Peyer's patch (tissue), 4 donors: ENCODE measurements at places on chromosomes 5 and 9. TPM values are rescaled to one million over a fixed set of nuclear protein-coding genes. Genes with fewer than 3 reads are reported as not detected.

The C9orf153 gene
- 0.54 TPM for total RNA-seq

The FBXL17 gene
- 10.7 TPM for total RNA-seq

The AK8 gene
- total RNA-seq: not detected

The FAM200C gene
- 1.1 TPM for total RNA-seq

The PCDHGB7 gene
- 4.6 TPM for total RNA-seq

DNA sequence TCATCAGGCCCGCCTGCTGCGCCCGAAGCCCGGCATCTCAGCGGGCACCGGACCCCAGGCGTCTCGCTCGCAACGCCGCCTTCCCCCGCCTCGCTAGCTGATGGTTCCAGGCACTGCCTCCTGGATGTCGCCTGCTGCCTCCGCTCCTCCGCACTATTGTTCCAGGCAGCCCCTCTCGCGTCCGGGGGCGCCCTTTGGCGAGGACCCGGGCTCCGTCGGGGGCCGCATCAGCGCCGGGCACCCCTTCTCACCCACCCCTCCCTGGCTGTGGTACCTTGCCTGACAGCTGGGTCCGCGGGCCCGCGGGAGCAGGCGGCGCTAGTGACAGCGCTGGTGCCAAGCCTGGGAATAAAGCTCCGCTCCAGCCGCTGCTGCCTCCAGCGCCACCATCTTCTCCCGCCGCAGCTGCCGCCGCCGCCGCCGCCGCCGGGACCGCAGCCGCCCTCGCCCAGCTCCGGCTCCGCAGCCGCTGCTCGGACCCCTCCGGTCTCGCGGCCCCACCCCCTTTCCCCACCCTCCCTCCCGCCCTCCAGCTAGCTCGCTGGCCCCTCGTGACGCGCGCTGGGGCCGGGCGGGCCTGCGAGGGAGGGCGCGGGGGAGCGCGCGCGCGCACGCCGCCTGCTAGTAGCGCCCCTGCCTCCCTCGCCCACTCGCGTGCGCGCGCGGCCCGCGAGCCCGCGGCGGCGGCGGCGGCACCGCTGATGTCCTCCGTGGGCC lies at the start of gene APBA1:
APBA1 (minus strand) TSS at position 493 of the 717 bp plus-strand sequence.
- no peak for DNase-seq

GRCh38 chr5:53416144-53416738 lies 64.2 kb upstream of the FST start:
- no peak for DNase-seq

- DNase-seq: no peak
Measured at GRCh38 chr5:91143840-91144239, 239.3 kb downstream of the ARRDC3 start.

GRCh38 chr9:116377179-116377798 lies 223.7 kb downstream of the PAPPA start:
- no peak for DNase-seq

DNA sequence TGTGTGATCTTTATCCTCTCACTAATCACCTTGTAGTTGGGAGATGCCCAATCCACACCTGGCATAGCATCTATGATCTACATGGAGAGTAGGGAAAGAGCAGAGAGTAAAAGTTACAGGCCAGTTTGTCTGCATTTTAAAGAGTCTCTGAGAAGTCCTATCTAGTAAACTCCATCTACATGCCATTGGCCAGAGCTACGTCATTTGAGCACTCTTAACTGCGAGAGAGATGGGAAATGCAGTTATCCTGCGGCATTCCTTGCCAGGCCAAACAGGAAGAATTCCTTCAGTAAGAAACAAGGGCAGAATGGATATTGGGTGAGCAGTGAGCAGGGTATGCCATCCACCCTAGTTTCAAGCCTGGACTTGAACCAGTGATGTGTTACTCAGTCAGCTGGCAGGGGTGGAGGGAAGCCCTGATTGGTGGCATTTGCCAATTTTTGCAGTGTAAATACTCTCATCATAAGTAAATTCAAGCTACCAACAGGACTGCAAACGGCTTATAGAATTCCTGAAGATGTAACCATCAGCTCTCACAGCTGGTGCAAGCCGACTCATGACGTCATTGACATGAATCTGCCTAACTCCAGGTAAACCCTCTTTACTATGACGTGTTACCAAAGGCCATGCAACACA lies 156.8 kb upstream of the MSX2 start:
- no peak for DNase-seq

DNA sequence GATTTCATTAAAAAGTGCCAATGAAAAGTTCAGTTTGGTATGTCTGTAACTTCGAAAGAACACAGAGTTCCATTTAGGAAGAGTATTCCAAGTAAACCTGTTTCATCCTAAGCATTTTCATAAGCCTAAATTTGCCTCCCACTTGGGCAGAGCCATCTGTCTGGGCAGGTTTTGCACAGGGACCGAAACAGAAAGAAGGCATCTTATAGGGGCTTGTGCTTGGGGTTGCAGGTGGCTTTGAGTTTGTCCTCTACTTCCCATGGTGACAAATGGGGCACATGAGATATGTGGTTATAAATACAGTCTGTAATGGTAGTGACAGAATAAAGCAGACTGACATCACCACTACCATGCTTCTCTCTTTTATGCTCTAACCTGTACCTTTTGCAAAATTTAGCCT lies 63.7 kb downstream of the MCTP1 start:
- no peak for DNase-seq

DNA sequence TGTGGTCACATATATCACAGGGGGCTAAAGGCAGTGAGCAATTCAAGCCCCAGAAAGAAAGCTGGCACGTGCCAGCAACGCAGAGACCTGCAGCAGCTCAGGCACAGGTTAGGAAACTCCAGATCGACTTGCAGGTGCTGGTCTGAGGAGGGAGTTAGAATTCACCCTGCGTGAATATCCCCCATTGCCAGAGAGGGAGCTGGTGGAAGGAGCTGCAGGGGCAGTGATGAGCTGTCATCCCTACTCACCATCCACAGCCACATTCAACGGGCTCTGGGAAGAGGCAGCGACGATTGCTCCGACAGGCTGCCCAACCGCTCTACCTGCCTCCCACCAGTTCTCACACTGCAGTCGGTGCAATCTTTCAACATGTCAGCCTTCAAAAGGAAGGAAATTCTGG lies 40.8 kb upstream of the CLK4 start:
- DNase-seq: no peak

- DNase-seq: no peak
Measured at GRCh38 chr5:58405175-58405574, 54.7 kb downstream of the PLK2 start.

DNA sequence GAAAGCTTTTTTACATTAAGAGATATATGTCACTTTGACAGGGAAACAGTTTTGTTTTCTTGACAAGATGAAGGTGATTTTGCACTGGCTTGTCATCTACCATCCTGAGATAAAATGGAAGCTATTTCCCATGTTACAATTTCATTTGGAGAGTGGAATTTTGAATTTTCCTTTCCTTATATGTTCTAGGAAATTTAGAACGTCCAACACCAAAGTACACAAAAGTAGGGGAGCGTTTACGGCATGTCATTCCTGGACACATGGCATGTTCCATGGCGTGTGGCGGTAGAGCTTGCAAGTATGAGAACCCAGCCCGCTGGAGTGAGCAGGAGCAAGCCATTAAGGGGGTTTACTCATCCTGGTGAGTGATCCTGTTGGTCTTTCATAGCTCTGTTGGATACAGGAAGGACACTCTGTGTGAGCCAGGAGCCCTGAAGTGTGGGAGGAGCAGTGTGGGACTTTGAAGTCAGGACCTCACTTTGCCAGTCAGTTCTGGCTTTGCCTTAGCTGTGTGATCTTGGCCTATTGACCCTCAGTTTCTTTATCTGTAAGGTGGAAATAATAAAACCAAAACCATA lies 887 bp downstream of the PTPDC1 start:
- DNase-seq: no peak

DNA sequence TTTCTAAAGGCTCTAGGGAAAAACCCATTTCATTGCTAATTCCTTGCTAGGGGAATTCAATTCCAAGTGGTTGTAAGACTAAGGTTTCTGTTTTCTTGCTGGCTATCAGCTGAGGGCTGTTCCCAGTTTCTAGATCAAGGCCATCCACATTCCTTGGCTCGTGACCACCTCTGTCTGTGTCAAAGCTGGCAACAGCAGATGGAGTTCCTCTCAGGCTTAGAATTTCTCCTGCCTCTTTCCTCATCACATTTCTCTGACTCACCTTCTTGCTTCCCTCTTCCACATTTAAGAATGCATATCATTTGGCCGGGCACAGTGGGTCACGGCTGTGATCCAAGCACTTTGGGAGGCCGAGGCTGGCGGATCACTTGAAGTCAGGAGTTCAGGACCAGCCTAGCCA lies 19.0 kb downstream of the DAB2IP start:
- no peak for DNase-seq
